ENCODE measurements at places on chromosomes 3 and 15.

DNA sequence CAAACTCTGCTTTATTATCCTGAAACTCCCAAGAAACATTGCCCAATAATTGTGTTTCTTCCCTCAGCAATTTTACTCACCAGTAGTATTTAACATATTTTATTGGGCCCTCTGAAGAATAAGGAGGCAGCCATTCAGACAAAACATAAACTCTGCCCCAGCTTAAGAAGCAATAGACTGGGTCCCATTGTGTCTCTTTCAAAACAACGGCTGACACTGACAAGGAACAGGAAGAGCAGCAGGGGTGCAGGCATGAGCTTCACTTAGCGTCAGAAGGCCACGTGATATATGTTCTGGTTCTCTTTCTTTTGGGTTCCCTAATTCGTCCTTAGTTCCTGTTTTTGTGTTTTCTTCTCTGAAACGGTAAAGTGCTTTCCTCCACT lies 242.3 kb downstream of the FHIT start:
- no peak overlapping the region for H3K27ac ChIP-seq
- no peaks in the 10 kb centered on the region for H3K4me1 ChIP-seq
- H3K36me3 ChIP-seq: no peaks in the 10 kb centered on the region
- H3K27me3 ChIP-seq: no peaks in the 10 kb centered on the region
- DNase-seq: peak; percentile 24

GRCh38 chr15:82174471-82175235 lies 87.9 kb downstream of the EFL1 start:
- no peak for DNase-seq
- H3K27me3 ChIP-seq: no peaks in the 10 kb centered on the region

GRCh38 chr3:179942553-179943075 lies 94.1 kb downstream of the PEX5L start:
- H3K27me3 ChIP-seq: peaks cover 7% of the 10 kb centered on the region
- no peak overlapping the region for H3K27ac ChIP-seq
- H3K4me1 ChIP-seq: peaks cover 5% of the 10 kb centered on the region
- no peak for DNase-seq

DNA sequence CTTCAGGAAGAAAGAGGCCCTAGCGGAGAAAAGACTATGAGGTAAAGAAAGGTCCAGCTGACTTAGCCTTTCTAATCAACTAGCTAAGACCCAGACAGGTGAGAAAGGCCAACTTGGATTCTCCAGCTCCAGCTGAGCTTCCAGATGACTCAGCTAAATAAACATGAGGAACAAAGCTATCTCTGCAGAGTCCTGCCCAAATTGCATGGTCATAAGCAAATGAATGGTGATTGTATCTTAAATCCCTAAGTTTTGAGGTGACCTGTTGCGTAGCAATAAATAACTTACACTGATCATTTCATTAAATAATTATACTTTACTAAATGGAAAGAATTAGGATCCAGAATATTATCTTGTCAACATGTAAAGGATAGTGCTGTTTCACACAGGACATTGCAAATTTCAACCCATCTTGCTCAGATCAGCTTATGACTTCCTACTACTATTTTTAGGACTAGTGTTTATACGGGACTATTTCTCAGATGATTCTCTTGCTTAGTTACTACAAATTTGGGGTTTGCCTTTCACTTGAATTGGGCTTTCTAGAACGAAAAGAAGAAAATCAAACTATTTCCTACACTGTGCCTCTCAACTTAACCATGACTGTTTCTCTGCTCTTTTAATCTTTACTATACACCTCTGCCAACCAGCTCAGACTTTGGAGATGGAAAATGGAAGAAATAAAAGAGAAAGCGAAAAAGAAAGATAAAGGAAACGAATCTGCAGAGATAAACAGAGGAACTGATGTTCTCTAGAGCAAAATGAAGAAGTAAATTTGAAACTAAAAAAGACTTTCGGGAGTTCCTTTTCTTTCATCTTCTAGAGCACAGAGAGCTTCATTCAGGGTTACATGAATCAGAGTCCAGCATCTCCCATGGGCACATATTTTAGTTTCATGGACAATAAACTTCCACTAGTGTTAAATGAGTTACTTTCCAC lies 6.6 kb upstream of the ADGRG7 start:
- H3K36me3 ChIP-seq: no peaks in the 10 kb centered on the region
- no peaks in the 10 kb centered on the region for H3K4me1 ChIP-seq
- no peaks in the 10 kb centered on the region for H3K27me3 ChIP-seq

GRCh38 chr3:129601713-129602112 lies 4.8 kb downstream of the PLXND1 start:
- H3K36me3 ChIP-seq: no peaks in the 10 kb centered on the region
- peak; percentile 82 for DNase-seq
- H3K4me3 ChIP-seq: peak overlapping the region; percentile 58
- no peaks in the 10 kb centered on the region for H3K27me3 ChIP-seq

- H3K27me3 ChIP-seq: no peaks in the 10 kb centered on the region
- no peak for DNase-seq
- H3K4me1 ChIP-seq: no peaks in the 10 kb centered on the region
- H3K27ac ChIP-seq: no peak overlapping the region
These were observed 917.5 kb downstream of the FHIT start for GRCh38 chr3:60333710-60334109.

GRCh38 chr3:39038165-39038564 lies 13.6 kb downstream of the SCN11A start:
- no peaks in the 10 kb centered on the region for H3K27me3 ChIP-seq
- H3K27ac ChIP-seq: no peak overlapping the region
- no peaks in the 10 kb centered on the region for H3K4me1 ChIP-seq

All from tibial artery (tissue), 4 donors.